ENCODE measurements at places on chromosomes 12 and 14.

DNA sequence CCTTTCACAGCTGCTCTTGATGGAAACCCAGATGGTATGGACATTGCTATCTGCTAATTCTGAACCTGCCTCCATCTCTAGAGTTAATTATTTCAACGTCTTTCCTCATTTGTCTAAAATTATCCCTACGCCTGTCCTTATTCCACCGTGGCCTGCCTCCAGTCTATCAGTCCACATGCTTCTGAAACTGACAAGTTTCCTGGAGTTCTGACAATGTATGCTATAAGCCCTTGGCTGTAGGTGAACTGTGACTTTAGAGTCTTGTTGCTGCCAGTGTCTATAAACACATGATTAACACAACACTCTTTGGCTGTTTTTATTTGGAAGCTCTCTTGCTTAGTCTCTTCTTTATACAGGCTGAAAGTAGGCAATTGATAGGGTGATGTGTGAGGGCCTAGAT is 1052.9 kb downstream of the TMTC2 start:
- no peak for DNase-seq

GRCh38 chr12:29004936-29005304 is 144.2 kb upstream of the FAR2 start:
- no peak for DNase-seq

GRCh38 chr14:74723134-74723533 is 10.2 kb downstream of the FCF1 start:
- DNase-seq, result no peak

GRCh38 chr14:74720526-74720925 is 7.6 kb downstream of the FCF1 start:
- DNase-seq, result no peak

DNA sequence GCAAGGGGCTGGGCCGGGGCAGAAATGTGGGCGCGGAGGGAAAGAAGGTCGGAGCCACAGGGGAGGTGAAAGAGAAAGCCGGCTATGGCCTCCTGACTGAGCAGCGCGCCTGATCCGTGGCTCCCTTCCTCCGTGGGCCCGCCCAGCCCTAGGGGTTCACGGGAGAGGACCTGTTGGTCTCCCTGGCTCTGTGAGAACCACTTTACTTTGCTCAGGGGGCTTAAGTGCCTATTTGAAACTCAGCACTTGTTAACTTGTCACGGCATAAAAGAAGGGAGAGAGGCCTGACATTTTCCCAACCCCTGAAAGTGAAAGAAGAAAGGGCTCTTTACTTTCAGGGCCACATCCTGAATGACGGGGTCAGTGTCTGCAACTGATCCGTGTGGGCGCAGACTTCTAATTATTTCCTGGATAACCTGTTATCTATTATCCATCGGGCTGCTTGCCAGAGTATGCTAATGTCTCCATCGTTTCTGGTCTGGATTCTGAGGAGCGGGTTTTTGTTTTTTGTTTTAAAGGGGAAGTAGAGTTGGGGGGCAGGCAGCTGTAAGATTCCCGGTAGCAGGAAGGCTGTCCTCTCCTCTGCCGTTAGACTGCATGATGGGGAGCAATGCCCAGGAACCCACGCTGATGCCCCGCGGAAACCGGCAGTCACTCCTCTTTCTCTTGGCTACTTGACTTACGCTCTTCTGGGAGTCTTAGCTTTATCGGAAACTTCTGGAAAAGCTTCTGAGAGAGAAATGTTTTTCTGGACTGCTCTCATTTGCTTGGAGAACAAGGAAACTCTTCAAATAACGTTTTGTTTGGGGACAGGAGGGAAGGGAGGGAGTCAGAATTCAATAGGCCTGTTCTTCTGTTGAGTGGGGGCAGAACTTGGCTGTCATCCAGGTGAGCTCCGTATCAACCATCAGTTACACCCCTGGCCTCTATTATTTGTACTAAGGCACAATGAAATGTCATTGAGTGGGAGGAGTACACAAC is 127.7 kb upstream of the MAX start:
- no peak for DNase-seq

- no peak for DNase-seq
These were observed 32.4 kb downstream of the EPS8 start for GRCh38 chr12:15756822-15757221.

- no peak for DNase-seq
These were observed 7.7 kb downstream of the FBXW8 start for GRCh38 chr12:116918464-116918863.

DNA sequence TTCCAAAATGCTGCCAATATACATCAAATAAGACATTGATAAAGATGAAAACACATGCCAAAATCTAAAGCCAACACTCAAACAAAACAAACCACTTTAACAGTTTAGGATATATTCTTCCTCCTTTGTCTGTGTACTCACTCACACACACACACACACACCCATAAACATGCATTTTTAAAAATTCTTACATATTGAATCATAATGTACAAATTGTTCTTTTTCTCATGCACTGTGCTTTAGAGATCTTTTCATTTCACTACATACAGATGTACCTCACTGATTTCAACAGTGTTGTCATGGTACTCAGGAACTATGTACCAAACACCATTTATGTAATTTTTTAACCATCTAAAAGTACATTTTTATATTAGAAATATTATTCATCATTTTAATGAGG is 9.5 kb upstream of the RERG start:
- DNase-seq, result no peak

GRCh38 chr12:96108321-96108720 is 72.9 kb upstream of the LTA4H start:
- DNase-seq, result no peak

DNA sequence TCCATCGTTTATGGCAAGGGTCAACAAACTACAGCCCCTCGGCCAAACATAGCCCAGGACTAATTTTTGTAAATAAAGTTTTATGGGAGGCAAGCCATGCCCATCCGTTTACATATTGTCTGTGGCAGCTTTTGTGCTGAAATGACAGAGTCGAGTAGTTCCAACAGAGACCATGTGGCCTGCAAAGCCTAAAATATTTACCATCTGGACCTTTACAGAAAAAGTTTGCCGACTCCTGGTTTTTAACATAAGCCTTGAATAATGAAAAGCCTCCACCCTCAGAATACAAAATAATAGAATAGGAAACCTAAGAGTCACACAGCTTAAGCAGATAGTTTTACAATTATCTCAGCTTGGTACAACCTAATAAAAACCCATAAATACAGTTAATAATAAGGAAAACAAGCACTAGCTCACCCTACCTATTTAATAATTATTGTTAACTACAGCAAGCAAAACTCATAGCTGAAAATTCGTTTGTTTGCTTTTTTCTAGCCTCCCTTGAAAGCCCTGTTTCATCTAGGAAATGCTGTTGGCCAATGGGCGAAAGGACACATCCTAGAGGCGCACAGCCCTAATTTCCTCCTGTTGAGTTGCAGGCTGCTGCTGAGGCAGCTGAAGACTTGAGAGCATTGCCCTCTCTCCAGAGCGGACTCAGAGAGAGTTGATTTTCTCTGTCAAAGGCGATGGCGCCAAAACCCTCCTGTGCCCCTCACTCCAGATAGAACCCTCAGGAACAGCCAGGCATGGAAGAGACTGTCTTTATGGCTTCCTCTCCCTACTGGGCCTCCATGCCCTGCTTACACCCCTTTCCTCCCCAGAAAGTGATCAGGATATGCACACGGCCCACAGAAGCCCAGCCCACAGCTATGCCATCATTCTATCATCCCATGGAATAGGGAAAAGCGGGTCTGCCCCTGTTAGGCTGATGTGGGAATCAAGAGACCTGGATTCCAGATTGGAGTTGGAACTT is 107.2 kb downstream of the DPF3 start:
- DNase-seq, result no peak

- DNase-seq, result peak; percentile 77
These were observed 615.1 kb downstream of the TMEM121 start for GRCh38 chr14:106141242-106142220.

- DNase-seq, result no peak
These were observed 59.5 kb downstream of the SLC4A8 start for GRCh38 chr12:51484119-51484518.

- no peak for DNase-seq
These were observed 17.0 kb downstream of the PPM1H start for GRCh38 chr12:62917926-62918325.

DNA sequence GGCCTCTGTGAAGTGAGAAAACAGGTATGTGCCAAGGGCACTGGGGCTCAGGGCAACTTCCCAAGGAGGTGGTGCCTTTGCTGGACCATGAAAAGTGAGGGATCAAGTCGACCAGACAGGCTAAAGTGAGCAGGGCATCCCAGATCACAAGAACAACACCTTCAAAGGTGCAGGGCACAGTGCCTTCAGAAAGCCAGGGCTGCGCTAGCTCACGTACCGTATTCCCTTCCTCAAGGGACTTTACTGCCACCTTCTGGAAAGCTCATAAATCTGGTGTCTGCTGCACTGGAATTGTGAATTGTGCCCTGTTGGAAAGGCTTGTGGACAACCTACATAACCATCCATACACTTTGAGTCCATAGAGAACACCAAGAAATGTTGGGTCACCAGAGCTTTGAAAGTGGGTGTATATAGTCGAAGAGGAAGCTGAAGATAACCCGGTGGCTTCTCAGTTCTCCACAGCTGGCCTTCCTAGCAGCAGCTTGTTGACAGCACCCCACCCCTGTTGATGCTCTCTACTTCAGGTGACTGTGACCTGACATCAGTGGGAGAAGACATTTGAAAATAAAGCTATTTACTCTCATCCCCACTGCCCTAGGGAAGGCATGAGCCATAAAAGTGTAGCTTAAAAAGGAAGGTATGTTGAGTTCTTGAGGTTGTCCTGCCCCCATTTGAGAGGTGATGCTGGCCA is 24.5 kb downstream of the FIGNL2 start:
- peak; percentile 36 for DNase-seq

DNA sequence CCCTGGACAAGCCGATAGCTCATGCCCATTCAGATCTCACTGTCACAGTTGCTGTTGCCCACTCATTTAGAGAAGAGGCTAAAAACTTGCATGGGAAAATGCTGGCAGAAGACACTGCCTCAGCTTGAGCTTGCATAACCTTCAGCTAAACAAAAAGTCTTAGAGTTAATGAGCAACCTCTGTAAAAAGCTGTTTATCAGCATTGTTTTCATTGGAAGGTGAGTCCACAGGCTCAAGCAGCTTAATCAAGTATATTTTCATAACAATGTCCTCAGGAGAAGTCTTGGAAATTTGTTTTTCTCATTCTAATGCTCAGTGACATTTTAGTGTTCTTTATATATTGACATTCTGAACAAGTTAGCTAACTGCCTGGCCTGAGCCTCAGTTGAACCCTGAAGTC is 872.9 kb downstream of the TMTC2 start:
- DNase-seq, result no peak

GRCh38 chr12:129840145-129840884 is 63.5 kb downstream of the TMEM132D start:
- no peak for DNase-seq

GRCh38 chr12:62599854-62600437 is 133.3 kb downstream of the MON2 start:
- peak; percentile 8 for DNase-seq

- DNase-seq, result no peak
These were observed 1.2 kb downstream of the PHETA1 start for GRCh38 chr12:111367661-111368221.

DNA sequence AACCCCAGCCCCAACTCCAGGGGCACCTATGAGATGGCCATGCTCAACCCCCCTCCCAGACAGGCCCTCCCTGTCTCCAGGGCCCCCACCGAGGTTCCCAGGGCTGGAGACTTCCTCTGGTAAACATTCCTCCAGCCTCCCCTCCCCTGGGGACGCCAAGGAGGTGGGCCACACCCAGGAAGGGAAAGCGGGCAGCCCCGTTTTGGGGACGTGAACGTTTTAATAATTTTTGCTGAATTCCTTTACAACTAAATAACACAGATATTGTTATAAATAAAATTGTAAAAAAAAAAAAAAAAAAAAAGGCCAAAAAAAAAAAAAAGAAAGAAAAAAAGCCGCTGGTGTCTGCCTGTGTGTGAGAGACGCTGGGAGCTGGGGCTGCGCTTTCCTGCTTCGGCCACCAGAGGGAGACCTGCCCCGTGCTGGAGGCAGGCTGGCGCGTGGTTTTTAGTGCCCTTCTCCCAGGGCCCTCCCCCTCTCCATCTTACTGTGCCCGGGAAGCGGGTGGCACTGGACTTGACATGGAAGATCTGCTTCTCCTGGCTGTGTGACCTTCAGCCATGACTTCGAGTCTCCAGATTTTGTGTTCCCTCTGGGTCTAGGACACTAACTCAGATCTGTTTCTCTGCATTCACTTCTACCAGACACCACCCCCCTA is 3.4 kb upstream of the NXPH4 start:
- DNase-seq, result peak; percentile 73

DNA sequence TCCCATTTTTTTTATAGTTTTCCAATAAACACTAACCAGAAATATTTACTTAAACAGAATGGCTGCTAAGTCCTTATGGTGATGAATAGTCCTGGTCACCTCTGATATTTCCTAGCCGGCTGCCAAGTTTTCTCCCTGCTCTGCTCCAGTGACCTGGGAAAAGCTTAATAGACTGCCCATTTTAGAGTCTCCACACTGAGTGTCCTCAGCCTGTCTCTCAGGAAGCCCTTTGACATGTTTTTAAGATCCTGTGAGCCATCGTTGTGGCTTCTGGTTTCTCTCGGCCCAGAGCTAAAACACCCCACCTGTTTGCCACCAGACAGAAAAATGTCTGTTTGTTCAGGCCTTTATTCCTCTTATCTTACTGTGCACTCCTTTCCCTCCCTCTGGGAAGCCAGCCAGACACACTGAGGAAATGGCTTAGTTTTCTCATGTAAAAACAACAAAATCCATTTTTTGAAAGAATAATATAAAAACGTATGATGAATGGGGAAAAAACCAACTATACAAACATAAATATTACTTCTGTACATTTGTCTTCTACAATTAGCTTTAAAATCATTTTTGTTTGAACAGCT is 25.4 kb upstream of the ALDH2 start:
- DNase-seq, result no peak

DNA sequence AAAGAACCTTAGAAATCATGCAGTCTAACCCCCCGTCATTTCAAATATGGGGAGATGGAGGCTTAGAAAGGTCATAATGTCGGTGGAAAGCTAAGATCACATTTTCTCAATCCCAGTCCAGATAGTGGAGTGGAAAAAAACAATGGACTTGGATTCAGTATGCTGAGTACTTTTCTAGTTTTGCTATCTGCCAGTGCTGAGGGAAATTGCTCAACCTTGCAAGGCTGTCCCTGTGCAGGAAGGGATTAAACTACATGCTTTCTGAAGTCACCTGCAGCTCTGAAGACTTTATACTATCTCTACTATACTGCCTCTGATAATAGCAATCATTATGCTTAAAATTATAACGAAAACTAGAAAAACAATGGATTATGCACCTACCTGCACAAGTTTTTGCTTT is 272.8 kb downstream of the LRIG3 start:
- no peak for DNase-seq

- DNase-seq, result no peak
These were observed 8.5 kb upstream of the CFL2 start for GRCh38 chr14:34722723-34723545.

DNA sequence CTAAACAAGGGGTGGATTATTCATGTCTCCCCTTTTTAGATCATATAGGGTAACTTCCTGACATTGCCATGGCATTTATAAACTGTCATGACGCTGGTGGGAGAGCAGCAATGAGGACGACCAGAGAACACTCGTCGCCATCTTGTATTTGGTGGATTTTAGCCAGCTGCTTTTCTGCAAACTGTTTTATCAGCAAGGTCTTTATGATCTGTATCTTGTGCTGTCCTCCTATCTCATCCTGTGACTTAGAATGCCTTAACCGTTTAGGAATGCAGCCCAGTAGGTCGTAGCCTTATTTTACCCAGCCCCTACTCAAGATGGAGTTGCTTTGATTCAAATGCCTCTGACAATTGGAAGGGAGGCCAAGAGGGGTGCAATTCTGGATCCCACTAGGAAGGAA is 5.8 kb upstream of the CCDC63 start:
- DNase-seq, result no peak

GRCh38 chr14:96914571-96915128 is 117.5 kb downstream of the VRK1 start:
- DNase-seq, result no peak

Measured in NCI-H1930 (cell line).